ENCODE measurements at places on chromosomes 4 and X.

- DNase-seq, result no peak
Measured at GRCh38 chrX:29488919-29489318, 726.4 kb upstream of the MAGEB2 start.

- no peak for DNase-seq
Measured at GRCh38 chr4:88697141-88697540, 488 bp downstream of the NAP1L5 start.

DNA sequence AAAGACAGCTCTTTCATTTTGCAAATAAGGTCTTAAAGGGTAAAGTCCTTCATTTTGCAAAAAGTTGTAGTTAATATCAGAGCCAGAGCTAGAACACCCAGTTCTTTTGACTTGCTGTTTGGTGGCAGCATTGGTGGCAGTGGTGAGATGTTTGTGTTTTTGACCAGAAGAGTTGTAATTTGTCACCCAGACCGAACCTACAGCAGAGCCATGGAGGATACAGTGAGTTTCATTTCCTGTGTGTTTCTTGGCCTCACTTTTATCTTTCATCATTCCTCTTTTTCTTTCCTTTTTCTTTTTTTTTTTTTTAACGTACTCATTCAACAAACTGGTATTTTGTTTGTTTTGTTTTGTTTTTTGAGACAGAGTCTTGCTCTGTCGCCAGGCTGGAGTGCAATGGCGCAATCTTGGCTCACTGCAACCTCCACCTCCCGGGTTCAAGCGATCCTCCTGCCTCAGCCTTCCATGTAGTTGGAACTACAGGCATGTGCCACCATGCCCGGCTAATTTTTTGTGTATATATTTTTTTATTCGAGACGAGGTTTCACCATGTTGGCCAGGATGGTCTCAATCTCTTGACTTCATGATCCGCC lies 116.4 kb downstream of the AFF1 start:
- no peak for DNase-seq

DNA sequence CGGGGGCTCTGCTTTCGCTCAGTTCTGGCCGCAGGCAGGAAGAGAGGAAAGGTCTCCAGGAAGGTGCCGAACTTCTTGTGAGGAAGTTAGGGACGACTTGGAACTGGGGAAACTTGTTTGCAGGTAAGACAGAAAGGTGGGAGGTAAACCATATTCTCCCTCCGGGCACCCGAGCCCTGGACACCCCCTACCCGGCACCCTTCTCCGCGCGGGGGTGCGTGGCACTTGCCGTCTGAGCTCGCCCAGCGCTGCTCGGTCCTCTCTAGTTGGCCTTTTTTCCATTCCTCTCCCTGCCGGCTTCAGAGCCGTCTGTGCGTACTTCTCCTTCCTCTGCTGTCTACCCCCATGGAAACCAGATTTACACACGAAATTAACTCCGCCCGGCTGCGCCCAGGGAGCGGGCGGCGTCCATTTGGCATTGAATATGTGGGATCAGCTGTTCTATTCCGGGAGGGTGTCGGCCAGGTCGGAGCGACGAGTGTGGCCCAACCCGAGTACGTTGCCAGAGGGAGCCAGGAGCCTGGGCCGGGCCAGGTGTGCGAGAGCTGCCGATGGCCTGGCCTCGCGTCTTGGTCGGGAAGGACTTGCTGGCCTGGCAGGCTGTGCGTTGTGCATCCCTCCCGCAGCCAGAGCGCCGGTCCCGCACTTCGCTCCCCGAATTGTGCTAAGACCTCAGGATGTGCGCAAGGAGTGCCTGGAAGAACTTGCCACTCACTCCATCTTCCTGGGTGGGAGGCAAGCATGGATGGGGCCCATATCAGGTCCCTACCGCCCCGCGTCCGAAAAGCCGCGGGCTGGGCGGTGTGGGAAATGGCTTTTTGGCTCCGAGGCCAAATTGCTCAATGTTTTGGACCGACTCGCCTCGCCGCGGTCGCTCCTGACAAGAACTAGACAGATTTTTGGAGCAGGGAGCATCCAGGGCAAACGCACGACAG lies 1.7 kb downstream of the PDGFRA start:
- no peak for DNase-seq

DNA sequence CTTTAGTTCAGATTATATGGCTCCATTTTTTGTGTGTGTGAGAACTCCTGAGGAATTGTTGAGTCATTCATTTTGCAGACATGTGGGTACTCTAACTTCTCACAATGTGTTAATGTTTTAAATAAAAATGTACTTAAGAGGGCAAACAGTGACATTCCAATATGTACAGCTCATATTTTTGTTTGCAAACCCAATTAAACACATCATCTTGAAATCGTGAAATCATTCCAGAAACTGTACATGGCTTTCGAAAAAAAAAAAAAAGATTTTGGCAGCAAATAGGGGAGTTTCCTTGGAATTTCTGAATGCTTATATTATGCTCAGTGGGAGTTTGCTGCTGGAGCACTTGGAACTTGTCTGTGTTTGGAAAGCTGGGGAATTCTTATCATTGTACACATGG lies 85.0 kb downstream of the HPGD start:
- DNase-seq, result no peak

DNA sequence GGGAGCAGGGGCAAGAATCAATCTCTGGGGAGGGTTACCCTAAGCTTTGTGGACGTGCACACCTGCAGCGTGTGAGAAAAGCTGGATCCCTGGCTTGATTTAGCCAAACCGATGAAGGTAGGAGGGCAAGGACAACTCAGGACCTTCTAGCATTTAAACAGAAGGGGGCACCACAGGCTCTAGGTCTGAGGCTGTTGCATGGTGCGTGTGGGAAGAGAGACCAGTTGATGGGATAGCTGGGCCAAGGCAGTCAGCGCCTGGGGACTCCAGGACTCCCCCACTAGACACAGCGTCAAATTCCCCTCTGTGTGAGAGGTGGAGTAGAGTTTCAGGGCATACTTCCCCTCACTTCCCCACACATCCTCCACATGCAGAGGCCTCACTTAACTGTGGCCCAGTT lies 4.3 kb downstream of the GABRQ start:
- DNase-seq, result no peak

DNA sequence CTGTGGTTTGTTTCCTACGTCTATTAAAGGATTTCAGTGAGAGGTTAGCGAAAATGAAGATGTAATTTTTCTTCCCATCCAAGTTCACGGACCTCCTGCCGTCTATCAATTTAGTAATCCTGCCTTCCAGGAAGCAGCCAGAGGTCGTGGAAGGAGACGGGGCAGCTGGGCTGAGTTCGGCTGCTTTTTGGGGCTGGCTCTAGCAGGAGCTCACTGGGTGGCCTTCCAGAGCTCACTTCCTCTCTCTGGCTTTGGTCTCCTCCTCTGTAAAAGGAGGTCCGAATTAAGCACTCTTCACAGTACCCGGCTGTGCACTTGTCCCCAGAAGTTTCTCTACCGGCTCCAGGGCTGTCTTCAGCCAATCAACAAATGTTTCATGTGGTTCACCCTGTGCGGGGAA lies 295.4 kb downstream of the BCOR start:
- DNase-seq, result no peak

GRCh38 chrX:49042581-49043219 lies 457 bp downstream of the TFE3 start:
- no peak for DNase-seq

DNA sequence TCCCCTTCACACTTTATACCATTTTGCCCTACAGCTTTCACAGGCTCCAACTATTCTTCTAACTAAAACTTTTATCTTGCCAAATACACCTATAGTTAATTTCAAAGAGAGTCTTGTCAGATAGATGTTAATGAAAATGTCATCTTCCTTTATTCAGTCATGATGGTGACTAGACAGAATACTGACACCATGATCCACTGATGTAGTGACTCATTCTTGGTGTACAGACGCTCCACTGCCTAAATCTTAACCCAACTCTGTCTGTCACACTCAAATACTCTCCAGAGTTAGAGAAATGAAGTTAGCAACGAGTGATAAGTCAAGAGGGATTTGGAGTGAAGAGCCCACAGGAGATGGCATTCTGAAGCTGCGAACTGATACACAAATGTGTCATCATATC lies 32.1 kb upstream of the HDAC8 start:
- no peak for DNase-seq

- DNase-seq, result no peak
Measured at GRCh38 chr4:6986072-6986780, 56.9 kb upstream of the TADA2B start.

DNA sequence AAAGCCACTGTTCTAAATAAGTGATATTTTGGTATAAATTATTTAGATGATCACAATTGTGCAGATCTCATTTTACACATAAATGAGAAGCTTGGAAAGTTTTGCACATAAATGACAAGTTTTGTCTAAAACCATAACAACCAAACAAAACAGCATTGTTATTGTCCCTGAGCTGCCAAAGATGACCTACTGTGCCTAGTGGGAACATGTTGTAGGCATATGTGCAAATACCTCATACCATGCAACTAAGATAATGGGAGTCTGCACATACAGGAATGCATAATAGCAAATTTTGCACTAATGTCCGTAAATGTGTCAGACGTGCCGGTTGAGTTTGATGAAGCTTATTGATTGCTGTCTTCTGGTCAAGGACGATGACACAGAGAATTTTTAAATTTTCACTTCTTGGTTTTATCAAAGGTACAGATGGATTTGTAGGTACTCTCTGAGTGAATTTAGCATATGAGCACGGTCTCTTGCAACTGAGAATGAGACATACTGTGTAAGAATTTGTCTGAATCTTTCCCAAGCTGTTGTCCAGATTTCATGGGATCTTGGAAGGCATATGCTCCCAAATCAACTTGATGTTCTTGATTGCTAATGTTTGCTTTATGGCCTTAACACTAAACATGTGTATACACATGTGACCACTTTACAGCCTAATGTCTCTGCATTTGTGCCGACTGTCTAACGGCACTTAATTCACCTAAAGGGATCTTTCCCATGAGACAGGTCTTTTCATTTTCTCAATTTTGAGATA lies 1133.5 kb downstream of the FAT4 start:
- no peak for DNase-seq

GRCh38 chrX:150202641-150203247 lies 160.4 kb upstream of the MAMLD1 start:
- no peak for DNase-seq

- DNase-seq, result no peak
Measured at GRCh38 chr4:74023709-74024108, 14.8 kb downstream of the CXCL3 start.

DNA sequence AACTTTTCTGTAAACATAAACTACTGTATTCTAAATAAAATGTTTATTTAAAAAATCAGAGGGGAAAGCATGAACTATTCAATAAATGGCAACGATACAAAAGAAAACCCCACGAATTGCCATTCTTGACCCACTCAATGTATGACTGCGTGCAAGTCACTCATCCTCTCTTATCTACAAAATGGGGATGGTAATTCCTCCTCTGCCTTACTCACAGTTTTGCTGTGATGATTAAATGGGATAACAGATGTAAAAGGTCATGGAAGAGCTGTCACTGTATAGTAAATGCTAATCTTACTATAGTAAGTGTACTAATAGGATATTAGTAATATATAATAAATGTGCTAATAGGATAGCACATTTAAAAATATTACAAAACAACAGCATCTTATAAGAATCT lies 173.4 kb downstream of the SCFD2 start:
- DNase-seq, result no peak

Measured in GM18507 (cell line).